ENCODE measurements at places on chromosomes 13 and 19. TPM values are rescaled to one million over a fixed set of nuclear protein-coding genes. Genes with fewer than 3 reads are reported as not detected.

NMRK2 gene
- polyA plus RNA-seq = 0.31 TPM

SHISA2 gene
- polyA plus RNA-seq = 0.06 TPM

SERP2 gene
- polyA plus RNA-seq = 1.8 TPM

WASF3 gene
- polyA plus RNA-seq = 1.4 TPM

PCDH8 gene
- not detected for polyA plus RNA-seq

SIGLEC5 gene
- not detected for polyA plus RNA-seq

TMEM161A gene
- 19.1 TPM for polyA plus RNA-seq

ATP4B gene
- 0.06 TPM for polyA plus RNA-seq

PROZ gene
- polyA plus RNA-seq = not detected

PLEKHF1 gene
- polyA plus RNA-seq = 33.6 TPM

IGSF23 gene
- polyA plus RNA-seq = not detected

KLK14 gene
- 0.09 TPM for polyA plus RNA-seq

MRPS31 gene
- polyA plus RNA-seq = 18.6 TPM

GNG8 gene
- polyA plus RNA-seq = not detected

CNN1 gene
- polyA plus RNA-seq = 234 TPM

FGF21 gene
- not detected for polyA plus RNA-seq

FARP1 gene
- 2.2 TPM for polyA plus RNA-seq

METTL21C gene
- not detected for polyA plus RNA-seq

KBTBD6 gene
- polyA plus RNA-seq = 1.5 TPM

CD33 gene
- polyA plus RNA-seq = 0.69 TPM

BICRA gene
- 4.0 TPM for polyA plus RNA-seq

EVI5L gene
- 8.8 TPM for polyA plus RNA-seq

POU2F2 gene
- 0.39 TPM for polyA plus RNA-seq

AP1M2 gene
- 54.2 TPM for polyA plus RNA-seq

CALR gene
- 361 TPM for polyA plus RNA-seq

CCDC194 gene
- not detected for polyA plus RNA-seq

POU4F1 gene
- 0.04 TPM for polyA plus RNA-seq

PRSS57 gene
- polyA plus RNA-seq = not detected

PTH2 gene
- not detected for polyA plus RNA-seq

ZNF471 gene
- polyA plus RNA-seq = 1.2 TPM

FFAR3 gene
- polyA plus RNA-seq = not detected

ZNF415 gene
- 2.3 TPM for polyA plus RNA-seq

PGLYRP1 gene
- not detected for polyA plus RNA-seq

GJA3 gene
- 0.75 TPM for polyA plus RNA-seq

GAPDHS gene
- not detected for polyA plus RNA-seq

MRPL54 gene
- 83.8 TPM for polyA plus RNA-seq

Measured in esophagus (tissue), 2 donors.